ENCODE measurements at places on chromosomes 3 and 15.

GRCh38 chr3:131067983-131068382, 41.3 kb downstream of the NEK11 start:
- DNase-seq: no peak

DNA sequence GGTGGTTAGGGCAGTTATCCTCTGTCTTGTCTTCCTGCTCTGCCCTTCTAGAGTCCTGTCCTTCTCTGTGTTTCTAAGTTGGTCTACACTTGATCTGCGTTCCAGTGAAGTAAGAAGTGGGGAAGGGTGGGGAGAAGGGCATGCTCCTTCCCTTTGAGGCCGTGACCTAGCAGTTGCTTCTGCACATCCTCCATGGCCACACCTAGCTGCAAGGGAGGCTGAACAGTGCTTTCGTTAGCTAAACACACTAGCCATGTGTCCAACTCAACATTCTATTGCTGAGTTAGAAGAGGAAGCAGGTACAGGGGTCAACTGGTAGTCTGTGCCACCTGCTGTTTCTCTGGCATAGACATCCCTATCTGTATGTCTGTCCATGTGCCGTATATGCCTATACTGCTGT, 94.5 kb downstream of the LARS2 start:
- DNase-seq: no peak

DNA sequence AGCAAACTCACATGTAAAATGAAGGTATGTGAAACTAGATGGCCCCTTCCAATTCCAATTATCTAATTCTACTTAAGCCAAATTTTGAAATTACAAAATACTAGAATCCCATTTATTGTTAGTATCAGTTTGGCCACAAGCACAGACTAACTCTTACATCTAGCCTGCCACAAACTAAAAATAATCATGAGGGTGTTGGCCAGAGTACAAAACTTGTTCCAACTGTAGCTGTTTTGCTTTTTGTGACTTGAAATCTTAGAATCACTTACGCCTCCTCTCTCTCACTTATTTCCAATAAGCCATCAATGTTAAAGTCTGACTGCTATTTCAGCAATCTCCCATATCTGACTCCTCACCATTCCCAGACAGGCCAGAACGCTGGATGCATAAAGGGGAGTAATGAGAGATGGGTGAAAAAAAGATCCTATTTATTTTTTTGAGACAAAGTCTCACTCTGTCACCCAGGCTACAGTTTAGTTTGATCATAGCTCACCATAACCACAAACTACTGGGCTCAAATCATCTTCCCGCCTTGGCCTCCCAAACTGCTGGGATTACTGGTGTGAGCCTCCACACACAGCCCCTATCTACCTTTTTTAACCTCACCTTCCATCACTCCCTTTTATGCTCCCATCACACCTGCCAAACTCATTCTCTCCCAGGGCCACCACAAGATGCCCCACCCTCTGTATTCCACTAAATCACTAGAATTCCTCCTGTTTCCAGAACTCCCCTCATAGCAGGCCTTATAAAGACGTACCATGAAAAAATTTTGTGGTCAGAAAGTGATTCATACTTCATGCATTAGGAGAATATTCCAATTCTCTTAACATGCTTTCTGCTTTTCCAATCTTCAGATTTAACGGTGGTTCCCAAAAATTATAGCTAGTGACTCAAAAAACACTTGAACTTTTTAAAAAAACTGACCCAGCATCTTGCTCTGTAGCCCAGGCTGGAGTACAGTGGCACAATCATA, 36.5 kb downstream of the ATOSA start:
- DNase-seq: peak; percentile 84

GRCh38 chr3:31670722-31671121, 138.0 kb downstream of the STT3B start:
- no peak for DNase-seq

DNA sequence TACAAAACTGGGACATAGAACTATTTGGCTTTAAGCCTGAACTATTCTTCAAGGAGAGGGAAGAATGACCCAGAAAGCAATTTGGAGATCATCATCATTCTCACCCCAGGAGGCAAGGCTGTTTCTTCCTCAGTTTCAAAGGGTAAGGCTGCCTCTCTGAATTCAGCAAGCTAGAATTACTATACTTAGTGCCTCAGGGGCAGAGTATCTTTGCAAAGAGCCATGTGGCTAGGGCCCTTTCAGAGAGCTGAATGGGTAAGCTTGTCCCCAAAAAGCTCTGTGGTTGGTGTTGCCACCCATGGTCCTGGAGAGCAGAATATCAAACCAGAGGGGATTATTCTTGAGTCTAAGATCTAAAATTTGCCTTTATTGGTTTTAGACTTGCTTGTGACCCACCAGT, 720.3 kb upstream of the ARPP21 start:
- no peak for DNase-seq

DNA sequence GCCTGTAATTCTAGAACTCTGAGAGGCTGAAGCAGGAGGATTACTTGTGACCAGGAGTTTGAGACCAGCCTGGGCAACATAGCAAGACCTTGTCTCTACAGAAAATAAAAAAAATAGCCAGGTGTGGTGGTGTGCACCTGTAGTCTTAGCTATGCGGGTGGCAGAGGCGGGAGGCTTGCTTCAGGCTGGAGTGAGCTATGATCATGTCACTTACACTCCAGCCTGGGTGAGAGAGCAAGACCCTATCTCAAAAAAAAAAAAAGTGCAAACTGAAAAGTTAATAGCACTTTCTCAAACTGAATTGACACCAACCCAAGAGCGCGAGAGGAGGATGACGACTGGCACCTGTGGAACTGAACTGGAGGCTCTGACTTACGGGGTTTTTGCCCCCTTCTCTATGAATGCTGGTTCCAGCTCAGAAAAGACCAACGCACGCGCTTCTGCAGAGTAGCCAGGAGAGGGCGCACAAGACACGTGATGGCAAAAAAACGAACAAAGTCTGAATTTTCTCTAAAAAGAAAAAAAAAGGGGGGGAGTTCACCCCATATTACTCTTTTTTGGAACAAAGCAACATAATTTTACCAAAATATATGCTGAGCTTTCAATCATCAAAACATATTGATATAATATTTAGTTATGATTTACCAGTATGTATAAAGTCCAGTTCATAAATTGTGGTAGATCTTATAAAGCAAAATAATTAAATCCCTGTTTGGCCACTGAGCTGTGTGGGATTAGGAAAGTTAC, 23.7 kb downstream of the CFAP92 start:
- peak; percentile 64 for DNase-seq

DNA sequence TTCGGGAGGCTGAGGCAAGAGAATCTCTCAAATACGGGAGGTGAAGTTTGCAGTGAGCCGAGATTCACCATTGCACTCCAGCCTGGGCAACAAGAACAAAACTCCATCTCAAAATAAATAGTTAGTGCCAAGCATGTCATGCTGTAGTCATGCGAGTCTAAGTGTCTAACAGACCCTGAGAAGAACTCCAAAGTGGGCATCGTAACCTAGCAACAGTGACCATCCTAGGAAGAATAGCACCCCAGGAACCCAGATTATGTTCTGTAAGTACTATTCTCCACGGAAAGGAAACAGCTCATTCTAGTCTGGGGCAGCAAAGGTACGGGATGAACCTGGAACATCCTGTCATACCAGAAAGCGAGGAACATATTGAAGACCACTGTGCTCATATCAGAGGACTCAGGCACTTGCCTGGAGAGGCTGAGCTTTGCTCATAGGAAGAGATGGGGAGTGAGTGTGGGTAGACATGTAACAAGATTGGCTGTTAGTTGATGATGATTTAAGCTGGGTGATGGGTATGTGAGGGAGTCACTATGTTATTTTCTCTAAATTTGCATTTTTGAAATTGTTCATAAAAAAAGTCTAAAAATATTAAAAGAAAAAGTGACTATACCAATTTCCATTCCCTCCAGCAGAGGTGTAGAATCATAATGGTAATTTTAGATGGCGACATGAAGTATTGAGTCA, 31.7 kb downstream of the BCL2L10 start:
- DNase-seq: no peak

GRCh38 chr15:77034695-77035489, 36.0 kb downstream of the TSPAN3 start:
- DNase-seq: peak; percentile 46

DNA sequence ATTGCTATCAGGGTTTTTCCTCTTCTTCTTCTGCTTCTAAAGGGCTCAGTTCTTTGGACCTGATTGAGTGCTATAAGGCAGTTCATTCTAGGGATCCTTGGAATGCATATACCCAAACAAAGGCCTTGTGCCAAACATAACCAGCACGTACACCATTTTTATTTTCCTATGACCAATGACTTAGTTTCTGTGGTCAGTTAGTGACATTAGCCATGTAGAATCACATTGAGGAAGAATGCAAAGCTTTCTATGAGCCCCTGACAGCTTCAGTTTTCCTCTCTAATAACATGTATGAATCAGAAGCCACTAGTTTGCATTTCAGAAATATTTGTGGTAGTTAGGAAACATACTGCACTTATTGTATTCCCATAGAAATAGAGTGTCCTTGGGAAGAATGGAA, 240.0 kb downstream of the THRB start:
- peak; percentile 88 for DNase-seq

DNA sequence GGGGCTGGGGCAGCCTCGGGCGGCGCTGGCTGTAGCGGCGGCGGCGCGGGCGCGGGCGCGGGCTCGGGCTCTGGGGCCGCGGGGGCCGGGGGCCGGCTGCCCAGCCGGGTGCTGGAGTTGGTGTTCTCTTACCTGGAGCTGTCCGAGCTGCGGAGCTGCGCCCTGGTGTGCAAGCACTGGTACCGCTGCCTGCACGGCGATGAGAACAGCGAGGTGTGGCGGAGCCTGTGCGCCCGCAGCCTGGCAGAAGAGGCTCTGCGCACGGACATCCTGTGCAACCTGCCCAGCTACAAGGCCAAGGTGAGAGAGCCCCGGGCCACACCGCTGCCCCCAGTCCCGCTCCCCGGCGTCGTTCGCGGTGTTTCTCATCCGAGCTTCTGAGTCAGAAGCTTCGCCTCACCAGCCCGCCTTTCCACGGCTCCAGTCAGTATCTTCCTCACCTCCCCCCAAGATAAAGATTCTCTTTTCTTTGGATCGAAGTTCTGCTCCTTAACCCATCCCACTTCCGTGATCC, 600 bp downstream of the FBXO45 start:
- DNase-seq: peak; percentile 65

DNA sequence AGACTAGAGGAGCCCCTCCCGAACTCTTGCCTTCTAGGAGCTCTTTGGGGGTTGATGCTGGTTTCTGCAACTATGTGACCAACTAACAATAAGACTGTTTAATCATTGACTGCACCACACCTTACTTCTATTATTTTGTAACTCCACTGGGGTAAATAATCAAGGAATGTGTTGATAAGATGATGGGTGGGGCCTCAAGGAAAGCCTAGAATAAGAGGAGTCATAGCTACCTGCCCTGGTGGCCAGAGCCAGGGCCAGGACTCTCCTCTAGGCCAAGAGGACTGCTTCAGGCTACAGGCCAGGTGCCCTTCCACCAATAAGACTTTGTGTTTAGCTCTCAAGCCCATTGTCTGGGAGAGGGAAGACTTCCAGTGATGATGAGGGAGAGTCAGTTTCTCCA, 41.2 kb upstream of the PIAS1 start:
- no peak for DNase-seq

DNA sequence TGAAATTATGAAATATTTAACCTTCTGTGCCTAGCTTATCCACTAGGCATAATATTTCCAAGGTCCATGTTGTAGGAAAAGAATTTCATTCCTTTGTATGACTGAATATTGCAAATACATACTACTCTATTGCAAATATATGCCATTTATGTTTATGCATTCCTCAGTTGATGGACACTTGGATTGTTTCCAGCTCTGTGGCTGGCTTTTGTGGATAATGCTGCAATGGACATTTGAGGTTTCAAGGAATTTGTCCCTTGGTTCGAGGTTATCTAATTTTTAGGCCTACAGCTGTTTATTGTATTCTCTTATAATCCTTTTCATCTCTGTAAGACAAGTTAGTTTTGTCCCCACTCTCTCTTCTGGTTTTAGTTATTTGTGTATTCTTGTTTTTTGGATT, 7.7 kb upstream of the AADACL2 start:
- peak; percentile 16 for DNase-seq

DNA sequence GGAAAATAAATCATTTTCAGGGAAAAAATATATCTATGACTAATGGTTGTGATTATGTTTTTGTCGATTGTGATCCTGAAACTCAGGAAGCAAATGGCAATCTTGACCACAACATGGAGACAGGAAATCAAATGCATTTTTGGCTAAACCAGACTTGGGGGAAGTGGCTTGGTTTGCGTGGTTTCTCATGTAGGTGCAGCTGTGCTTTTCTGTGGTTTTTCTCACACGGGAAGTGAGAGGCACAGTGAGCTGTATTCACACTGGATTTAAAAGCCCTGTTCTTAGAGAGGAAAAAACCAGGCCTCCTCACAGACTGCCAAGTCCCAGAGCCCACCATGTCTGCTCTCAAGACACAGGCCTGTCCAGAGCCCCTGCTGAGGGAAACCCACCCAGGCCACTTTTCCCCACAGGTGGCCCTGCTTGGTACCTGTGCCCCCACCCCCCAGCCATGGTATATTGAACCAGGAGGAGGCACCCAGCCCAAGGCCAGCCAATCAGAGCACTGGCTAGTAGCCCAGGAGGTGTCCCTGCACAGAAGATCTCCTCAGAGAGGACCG, 46.1 kb downstream of the BTD start:
- DNase-seq: peak; percentile 97

- DNase-seq: no peak
Observed at GRCh38 chr3:171358881-171359198, 101.4 kb downstream of the TNIK start.

DNA sequence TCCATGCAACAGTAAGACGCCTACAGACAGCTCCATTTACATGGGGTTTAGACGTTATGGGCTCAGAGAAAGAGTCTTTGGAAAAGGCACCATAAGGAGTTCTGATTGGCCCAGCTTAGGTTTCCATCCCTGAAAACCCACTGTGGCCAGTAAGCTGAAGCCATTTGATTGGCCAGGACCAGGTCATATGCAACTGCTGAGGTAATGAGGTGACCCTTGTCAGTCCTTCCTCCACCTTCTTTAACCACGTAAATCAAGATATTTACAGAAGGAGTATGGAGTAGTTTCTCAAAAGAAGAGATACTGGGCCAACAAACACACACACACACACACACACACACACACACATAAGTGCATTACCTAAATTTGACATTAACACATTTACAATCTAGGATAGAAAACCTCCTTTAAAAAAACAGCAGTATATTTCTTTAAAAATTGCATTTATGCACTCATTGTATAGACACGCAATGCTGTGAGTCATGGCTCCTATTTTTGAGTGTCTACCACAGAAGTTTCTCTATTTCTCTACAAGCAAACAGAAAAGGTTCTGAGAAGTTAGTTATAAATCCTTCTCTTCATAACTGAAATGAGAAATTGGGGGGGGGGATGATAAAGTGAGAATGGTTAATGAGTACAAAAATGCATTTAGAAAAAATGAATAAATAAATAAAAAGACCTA, 16.3 kb upstream of the MB21D2 start:
- peak; percentile 77 for DNase-seq

GRCh38 chr15:89790661-89791060, 14.5 kb downstream of the MESP2 start:
- no peak for DNase-seq

DNA sequence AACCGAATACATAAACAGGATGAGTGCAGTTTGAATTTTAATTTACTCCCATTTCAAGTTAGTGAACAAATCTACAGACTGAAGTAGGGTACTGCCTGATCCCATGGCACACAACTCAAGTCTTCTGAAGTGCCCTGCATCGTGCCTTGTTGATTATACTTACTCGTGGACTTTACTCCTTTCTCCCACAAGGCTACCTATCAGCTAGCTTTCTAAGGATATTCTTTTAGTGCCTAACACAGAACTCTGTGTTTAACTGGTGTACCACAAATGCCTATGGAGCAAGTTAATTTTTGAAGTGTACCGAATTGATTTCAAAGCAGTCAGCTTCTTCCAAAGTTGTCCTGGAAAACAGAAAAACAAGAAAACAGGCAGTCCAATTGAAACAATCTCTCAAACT, 119.8 kb downstream of the TNIK start:
- DNase-seq: no peak

- no peak for DNase-seq
Observed at GRCh38 chr15:77582763-77583162, 49.9 kb downstream of the LINGO1 start.
